Myocyte (in vitro differentiated cells): ENCODE measurements at places on chromosomes 7 and 10. TPM values are rescaled to one million over a fixed set of nuclear protein-coding genes. Genes with fewer than 3 reads are reported as not detected.

Gene NFE2L3
- total RNA-seq: 0.88 and 1.2 TPM in 2 replicates

Gene MSRB2
- total RNA-seq: 21.4 and 22.2 TPM in 2 replicates

Gene UBTD1
- 81.1 and 95.8 TPM in 2 replicates for total RNA-seq

Gene TMEM236
- 0.13 and 0.31 TPM in 2 replicates for total RNA-seq

Gene ADAMTS14
- total RNA-seq: 7.1 and 7.5 TPM in 2 replicates

Gene GSTK1
- total RNA-seq: 162 and 208 TPM in 2 replicates

Gene ZP3
- total RNA-seq: 1.6 TPM in 1 of 2 replicates, not detected in the other

Gene PHKG1
- total RNA-seq: 35.2 and 57.5 TPM in 2 replicates

Gene TMEM270
- not detected in 2 replicates for total RNA-seq

Gene CYP26C1
- 0.10 TPM in 1 of 2 replicates, not detected in the other for total RNA-seq

Gene KCND2
- total RNA-seq: 2.7 and 5.8 TPM in 2 replicates

Gene ADCY1
- total RNA-seq: 0.40 and 0.62 TPM in 2 replicates

Gene ACSM6
- total RNA-seq: not detected in 2 replicates

Gene OPN4
- not detected in 2 replicates for total RNA-seq

Gene PALD1
- 0.21 and 0.31 TPM in 2 replicates for total RNA-seq

Gene DRGX
- total RNA-seq: not detected in 2 replicates

Gene MOSPD3
- 8.1 and 10.9 TPM in 2 replicates for total RNA-seq

Gene CNPY1
- 0.68 and 2.2 TPM in 2 replicates for total RNA-seq

Gene BLNK
- 0.13 TPM in 1 of 2 replicates, not detected in the other for total RNA-seq

Gene WDR86
- total RNA-seq: 0.42 TPM in 1 of 2 replicates, not detected in the other

Gene FAM25A
- not detected in 2 replicates for total RNA-seq

Gene ARHGEF35
- total RNA-seq: 0.21 TPM in 2 replicates

Gene HELLS
- total RNA-seq: 2.6 and 6.0 TPM in 2 replicates

Gene BMPER
- 1.3 and 3.1 TPM in 2 replicates for total RNA-seq

Gene FAM131B
- total RNA-seq: 1.1 and 1.5 TPM in 2 replicates

Gene ATOH7
- total RNA-seq: 0.21 and 1.0 TPM in 2 replicates

Gene CSTF2T
- 21.9 and 29.1 TPM in 2 replicates for total RNA-seq

Gene GSTO2
- not detected in 2 replicates for total RNA-seq

Gene ACTL6B
- not detected in 2 replicates for total RNA-seq

Gene PRF1
- total RNA-seq: not detected in 2 replicates
